GM04504 (cell line): ENCODE measurements at places on chromosomes 2 and 18.

DNA sequence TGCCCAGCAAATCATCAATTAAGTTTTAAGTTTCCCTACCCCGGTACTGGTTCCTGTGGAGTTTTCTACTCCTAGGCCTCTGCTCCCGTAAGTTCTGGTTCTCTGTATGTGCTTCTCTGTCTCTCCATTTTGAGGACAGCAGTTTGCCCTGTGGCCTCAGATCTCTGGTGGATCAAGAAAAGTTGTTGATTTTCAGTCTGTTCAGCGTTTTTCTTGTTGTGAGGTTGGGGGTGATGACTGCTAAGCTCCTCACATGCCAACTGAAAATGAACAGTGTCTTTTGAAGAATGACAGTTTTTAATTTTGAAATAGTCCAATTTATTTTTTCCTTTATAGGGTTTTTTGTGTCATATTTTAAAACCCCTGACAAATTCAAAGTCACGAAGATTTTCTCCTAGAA lies 31.7 kb downstream of the PROC start:
- DNase-seq = no peak

DNA sequence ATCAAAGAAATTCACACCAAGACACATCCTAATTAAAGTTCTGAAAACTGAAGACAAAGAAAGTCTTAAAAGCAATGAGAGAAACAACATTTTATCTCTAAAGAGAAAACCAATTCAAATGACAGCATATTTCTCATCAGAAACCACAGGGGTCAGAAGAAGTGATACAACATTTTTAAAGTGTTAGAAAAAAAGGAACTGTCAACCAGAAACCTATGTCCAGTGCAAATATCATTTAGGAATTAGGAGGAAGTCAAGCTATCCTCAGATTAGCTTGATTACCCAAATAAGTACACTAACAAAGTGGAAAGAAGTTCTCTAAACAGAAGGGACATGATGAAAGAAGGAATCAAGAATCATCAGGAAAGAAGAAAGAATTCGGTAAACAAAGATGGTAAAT lies 59.5 kb upstream of the BCL2L11 start:
- DNase-seq = no peak

DNA sequence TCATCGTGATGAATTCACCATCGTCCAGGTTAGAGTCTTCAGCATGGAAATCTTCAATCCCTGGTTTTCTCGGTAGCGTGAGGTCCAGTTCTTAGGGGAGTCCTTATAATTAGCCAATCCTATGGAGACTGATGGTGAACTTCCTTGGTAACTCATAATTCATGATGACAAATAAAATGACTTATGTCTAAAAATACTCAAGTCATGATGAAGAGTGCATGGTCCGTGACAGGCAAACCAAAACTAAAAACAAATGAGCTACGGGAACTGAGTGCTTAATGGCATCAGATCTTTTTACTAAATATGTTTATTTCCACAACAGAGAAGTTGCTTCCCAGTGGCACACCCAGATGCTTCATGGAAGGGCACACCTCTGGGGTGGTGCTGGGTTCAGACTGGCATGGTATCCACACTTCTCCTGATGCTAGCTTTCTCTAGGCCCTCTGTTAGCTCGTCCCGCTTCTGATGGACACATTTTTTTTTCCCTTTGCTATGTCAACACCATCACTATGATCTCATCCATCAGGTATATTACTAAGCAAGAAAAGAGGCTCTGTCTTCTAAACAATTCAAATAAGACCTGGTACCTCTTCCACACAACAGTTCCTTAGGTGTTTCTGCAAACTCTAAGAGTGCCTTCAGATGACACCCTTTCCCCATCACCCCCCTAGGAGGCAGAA lies 92.8 kb upstream of the NEDD4L start:
- DNase-seq = no peak

- peak; percentile 58 for DNase-seq
Measured at GRCh38 chr2:238731961-238732360, 115.9 kb upstream of the TWIST2 start.

GRCh38 chr2:196653843-196654242 lies 14.3 kb downstream of the CCDC150 start:
- no peak for DNase-seq

- DNase-seq = peak; percentile 94
Measured at GRCh38 chr2:231666171-231667095, 41.9 kb upstream of the PTMA start.

- no peak for DNase-seq
Measured at GRCh38 chr2:20468549-20469500, 22.0 kb downstream of the RHOB start.

GRCh38 chr2:240881913-240882312 lies 13.3 kb downstream of the AGXT start:
- no peak for DNase-seq

GRCh38 chr2:100140582-100140981 lies 1.8 kb downstream of the AFF3 start:
- no peak for DNase-seq

DNA sequence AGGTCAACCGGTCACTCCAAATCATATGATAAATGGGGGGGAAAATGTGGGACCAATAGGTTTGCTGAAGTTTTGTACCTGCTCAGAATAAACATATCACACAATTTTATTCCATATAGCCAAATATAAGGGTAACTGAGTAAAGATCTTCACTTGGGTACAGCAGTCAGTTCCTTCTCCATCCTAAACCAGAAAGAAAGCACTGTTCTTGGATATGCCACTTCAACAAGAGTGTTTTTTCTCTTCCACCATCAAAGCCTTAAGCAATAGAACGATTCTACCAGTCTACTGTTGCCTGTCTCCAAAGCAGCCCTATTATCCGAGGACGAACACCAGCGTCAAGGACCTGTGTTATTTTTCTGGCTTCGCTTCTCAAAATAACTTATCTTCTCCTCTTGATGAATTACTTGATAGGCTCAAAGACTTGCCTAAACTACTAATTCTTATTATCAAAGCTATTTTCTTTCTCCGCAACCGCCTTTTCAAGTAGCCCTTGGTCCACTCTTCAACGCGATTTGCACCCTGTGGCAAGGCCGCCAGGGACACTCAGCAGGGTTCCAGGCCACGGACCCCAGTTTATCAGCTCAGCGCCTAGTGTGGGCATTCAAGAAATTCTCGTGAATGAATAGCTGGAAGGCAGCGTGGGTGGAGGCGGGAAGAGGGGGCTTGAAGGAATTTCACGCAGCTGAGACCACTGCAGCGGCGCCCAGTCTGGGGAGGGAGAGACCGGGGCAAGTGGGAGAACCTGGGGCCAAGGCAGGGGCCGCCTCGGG lies 646 bp downstream of the ALS2 start:
- no peak for DNase-seq

DNA sequence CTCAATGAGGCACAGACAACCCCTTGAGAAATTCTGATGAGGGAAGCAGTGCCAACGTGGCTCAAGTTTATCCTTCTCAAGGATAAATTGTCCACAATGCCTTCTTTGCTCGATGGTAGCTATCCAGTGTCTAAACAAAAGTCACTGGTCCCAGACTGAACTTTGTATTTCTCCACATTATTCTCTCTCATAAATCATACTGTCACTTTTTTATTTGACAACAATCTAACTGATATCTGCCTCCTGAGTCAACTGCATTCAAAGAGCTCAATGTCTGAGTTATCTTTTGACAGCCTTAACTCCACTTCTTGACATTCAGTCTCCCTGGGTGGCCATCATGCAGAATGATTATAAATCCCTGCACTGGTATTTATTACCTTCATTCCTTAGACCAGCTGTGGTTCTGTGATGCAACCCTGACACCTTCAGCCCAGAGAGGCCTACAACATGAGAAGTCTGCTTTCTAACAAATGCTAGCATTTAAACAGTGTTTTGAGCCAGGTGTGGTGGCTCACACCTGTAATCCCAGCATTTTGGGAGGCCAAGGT lies 38.2 kb downstream of the IMMT start:
- DNase-seq = no peak

GRCh38 chr2:26330114-26330549 lies 15.8 kb upstream of the SELENOI start:
- peak; percentile 93 for DNase-seq

- no peak for DNase-seq
Measured at GRCh38 chr18:63317982-63318888, 1.3 kb downstream of the BCL2 start.

- DNase-seq = peak; percentile 60
Measured at GRCh38 chr18:79458131-79458838, 62.6 kb downstream of the NFATC1 start.

GRCh38 chr18:34098109-34098508 lies 126.6 kb downstream of the NOL4 start:
- DNase-seq = no peak

- DNase-seq = no peak
Measured at GRCh38 chr2:127095784-127096183, 11.2 kb downstream of the BIN1 start.
